ENCODE measurements at places on chromosomes 3 and 15.

- DNase-seq = no peak
Observed at GRCh38 chr3:141050576-141051442, at the start of gene SPSB4. SPSB4 (plus strand) TSS chr3:141051347; CDS start chr3:141066105, 14,758 bp downstream.

DNA sequence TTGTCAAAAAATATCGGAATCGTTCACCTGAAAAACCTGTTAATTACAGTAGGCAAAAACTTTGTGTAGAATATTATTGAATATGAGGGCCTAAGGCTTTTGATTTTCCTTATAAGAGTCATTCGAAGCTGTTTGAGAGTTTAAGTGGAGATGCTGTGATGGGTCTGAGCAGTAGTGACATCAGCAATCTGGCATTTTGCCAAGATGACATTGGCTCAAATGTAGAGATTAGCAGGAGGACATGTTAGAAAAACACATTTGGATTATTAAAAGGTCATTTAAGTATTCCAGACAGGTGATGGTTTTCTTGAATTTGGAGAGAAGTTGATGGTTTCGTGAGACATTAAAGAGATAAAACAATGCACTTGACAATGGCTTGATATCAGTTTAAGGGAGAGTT is 12.9 kb downstream of the OR5AC2 start:
- no peak for DNase-seq

DNA sequence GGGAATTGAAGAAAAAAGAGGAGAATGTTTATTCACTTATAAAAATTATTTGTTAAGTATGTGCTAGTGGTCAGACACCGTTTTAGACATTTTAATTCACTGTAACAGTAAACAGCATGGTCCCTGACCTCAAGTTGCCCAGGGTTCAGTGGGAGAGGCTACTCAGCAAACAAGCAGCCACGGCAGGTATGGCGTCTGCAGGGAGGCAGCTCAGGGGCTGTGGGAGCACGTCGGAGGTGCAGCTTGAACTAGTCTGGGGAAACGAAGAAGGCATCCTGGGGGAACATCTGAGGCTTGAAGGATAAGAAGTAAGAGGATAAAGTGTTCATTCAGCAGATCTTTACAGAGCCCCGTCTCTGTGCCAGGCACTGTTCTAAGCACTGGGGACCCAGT is 66.0 kb downstream of the CRTC3 start:
- no peak for DNase-seq

- no peak for DNase-seq
Observed at GRCh38 chr3:103047640-103048039, 612.8 kb downstream of the ZPLD1 start.

- no peak for DNase-seq
Observed at GRCh38 chr3:192812743-192813383, 85.5 kb upstream of the FGF12 start.

DNA sequence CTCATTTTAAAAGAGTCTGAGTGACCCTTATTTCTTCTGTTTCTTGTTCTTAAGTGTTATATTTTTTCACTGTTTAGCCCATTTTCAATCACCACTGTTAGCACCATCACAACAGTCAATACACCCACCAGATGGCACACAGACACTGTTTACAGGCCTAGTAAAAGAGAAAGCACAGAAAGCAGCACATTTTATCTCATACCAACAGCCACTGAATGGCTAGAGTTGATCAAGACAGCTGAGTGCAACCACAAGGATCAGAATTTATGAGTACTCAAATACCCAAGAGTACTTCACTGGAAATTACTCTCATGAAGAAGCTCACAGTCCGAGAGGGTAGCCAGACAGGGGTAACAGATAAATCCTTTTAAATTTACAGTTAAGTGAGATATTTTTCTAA is 127.0 kb downstream of the TFDP2 start:
- no peak for DNase-seq

DNA sequence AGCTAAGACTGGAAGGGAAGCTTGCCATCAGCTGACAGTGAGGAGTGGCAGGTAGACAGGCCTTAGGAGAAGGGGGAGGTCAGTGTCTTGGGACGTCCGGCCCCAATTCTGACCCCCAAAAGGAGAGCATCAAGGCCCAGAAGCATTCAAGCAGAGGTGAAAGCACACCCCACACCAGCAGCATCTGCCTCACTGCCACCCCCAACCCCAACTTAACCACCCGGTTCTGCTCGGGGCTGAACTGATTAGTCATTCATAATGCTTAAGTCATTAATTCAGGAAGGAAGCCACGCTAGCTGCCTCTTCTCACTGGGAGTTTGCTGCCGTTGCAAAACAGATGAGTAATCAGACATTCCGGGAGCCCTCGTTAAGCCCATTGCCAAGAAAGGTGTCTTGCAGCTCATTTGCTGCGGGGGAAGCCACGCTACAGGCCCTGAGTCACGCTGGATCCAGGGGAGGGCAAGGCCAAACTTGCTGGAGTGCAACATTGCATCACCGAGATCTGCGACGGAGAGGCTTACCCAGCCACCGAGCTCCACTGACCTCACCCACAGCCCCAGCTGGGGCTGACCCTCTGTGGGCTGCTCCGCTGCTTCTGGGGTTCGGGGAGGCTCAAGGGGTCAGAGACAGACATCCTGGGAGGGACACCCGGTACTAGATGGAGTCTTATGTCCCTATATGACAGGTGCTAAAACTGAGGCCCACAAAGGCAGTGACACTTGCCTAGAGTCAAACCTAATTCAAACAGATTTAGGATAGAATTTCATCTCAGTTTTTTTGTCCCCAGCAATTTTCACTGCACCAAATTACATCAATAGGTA is 46.4 kb upstream of the HES1 start:
- no peak for DNase-seq

GRCh38 chr15:59332009-59332408 is 40.7 kb downstream of the MYO1E start:
- no peak for DNase-seq

DNA sequence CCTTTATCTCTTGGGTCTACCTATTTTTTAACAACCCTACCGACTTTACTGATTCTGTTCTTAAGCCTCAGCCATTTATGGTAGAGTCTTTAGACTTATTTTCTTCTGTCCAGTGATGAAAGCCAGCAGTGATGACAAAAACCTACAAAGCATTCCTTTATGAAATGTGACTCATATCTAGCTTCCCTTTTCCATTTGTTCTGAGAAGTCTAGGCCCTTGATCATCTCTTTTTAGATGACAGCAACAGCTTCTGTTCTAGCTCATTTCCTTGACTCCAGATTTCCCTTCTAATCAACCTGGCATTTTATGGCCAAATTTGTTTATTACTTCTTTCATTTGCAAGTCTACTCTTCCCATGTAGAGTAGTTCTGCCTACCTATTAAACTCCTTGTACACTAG is 36.1 kb downstream of the CFAP44 start:
- no peak for DNase-seq

GRCh38 chr3:50570508-50571279 is 1.4 kb downstream of the HEMK1 start:
- no peak for DNase-seq

GRCh38 chr15:61248790-61249189 is 19.7 kb upstream of the RORA start:
- no peak for DNase-seq

DNA sequence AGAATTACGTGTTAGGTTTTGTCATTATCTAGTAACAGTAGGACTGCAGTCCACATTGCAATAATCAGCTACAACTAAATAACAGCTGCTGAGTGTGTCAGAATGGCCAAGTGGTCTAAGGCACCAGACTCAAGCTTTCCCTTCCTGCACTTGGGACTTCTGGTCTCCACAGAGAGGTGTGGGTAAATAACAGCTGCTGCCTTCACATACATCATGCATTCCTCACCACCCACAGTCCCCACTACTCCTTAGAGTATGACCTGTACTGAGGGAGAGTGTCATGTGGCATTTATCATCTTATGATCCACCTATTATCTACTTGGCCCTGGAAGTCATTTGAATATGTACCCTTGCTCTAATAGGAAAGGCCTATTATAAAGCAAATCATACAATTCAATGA is 22.2 kb upstream of the ZMAT3 start:
- no peak for DNase-seq

- DNase-seq = no peak
Observed at GRCh38 chr3:24151594-24151993, 206.5 kb downstream of the NR1D2 start.

GRCh38 chr3:158649791-158650190 is 5.5 kb downstream of the GFM1 start:
- no peak for DNase-seq

DNA sequence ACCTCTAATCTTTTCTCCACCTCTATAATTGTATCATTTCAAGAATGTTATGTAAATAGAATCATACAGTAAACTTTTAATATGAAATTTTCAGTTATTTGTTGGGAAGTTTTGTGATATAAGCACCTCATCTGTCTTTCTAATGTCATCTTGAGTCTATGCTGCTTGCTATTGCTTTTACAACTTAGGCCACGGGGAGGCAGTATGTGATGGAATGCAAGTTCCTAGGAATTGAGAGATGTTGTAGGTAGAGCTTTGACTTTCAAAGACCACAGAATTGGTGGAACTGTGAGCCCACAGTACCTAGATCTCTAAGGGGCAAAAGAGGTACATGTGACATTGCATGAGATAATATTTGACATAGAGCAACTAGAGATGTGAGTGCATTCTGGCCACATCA is 328.3 kb downstream of the MFSD1 start:
- DNase-seq = no peak

- no peak for DNase-seq
Observed at GRCh38 chr3:164486150-164486549, 592.1 kb downstream of the SI start.

DNA sequence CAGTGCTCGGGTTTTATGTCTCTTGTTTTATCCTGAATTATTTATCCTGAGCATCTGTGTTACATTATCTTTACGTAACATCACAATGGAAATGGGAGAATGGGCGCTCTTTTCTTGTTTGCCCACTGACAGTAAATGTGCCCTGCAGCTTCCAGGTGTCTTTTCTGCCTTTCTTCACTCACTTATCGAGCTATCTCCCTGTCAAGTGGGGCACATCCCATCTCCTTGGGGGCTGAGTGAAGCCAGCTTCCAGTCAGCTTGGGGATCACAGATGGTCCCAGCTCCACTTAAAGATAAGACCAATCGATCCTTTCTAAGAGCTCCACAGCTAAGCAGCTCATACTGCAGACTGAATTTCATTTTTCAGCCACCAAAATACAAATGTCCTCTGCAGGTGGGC is 125.8 kb downstream of the KBTBD8 start:
- DNase-seq = no peak

DNA sequence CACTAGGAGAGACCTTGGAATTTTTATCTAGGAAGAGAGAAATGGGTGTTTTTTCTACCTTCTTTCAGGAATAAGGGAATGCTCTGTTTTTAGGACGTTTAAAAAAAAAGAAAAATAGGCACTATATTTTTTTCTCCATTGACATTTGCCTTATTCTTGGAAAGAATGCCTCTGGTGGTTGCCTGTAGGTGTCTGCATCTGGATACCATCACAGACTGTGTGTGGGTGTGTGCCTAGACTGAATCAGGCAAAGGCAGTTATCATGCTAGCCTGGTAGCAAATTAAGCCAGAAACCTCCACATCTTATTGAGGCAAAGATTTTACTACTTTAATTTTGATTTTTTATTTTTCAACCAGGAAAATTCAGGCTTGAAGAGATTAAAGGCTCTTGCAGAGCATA is 513.6 kb upstream of the KCNMB2 start:
- DNase-seq = no peak

DNA sequence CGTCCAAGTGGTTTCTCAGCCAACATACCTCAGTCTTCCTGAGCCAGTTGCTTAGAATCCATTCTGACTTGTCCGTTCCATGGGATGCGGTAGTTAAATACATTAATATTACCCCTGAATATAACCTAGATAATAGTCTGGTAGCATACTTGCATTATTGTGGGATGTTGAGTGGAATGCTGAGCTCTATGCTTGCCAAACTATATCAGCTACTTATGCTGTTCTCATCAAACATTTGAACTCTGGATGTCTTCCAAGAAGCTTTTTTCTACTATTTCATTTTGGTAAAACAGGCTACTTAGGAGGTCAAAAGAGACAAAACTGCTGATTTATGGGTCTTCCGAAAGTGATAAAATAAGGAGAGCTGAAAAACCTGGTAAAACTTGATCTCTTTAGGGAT is 429.5 kb downstream of the NAALADL2 start:
- no peak for DNase-seq

- no peak for DNase-seq
Observed at GRCh38 chr3:170044795-170045244, 7.0 kb downstream of the GPR160 start.

DNA sequence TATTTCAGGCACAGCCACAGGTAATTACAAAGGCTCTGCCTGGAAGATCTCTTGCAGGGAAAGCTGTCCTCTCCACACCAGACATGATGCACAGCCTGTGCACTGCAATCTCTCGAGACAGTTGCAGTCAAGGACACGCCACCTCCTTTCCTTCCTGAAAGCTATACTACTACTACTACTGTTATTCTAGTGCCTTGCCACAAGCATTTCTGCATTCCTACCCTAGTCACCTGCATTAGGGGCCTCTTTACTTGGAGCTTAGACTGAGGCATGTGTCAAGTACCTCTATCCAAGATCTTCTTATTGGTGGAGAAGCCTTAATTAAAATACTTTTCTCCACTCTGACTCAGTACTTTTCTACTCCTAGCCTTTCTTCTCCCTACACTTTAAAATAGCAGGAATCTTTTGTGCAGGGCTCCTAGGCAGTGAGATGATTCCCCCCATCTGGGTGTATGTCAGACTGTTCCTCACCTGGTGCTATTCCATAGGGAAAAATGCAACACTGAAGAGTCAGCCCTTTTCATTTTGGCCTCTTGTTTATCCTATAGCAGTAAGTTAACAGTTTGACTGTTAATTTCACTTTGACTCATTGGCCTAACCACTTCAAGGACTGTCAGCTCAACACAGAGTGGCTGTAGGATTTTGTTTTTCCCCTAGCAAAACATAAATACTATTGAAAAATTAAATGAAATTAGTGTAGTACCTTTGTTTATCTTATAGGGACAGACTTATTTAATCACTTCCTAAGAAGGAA is 78.9 kb downstream of the ESYT3 start:
- no peak for DNase-seq

DNA sequence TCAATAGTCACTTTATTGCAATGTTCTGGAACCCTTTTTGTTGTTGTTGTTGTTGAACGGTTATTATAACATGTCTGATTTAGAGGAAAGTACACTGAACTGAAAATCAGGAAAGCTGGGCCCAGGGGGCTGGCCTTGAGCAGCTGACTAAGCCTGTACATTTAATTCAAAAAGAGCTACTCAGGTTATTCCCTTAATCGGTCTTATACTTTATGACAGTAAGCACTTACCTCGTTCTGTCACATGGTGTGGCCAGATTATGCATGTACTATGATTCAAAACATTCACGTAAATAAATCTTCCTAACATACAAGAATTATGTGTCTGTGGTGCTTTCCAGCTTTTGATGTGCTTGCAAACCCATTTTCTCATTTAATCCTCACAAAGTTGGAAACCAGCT is 382.5 kb upstream of the TPRG1 start:
- DNase-seq = no peak
